Lower leg skin (tissue), 4 donors: ENCODE measurements at places on chromosomes 12 and 14. TPM values are rescaled to one million over a fixed set of nuclear protein-coding genes. Genes with fewer than 3 reads are reported as not detected.

Gene LTBR
- 174 TPM for total RNA-seq

Gene PMCH
- not detected for total RNA-seq

Gene ZBTB42
- total RNA-seq: 6.9 TPM

Gene PLCZ1
- not detected for total RNA-seq

Gene MIP
- not detected for total RNA-seq

Gene RNASE3
- not detected for total RNA-seq

Gene TAS2R43
- 1.0 TPM for total RNA-seq

Gene FOXM1
- 6.5 TPM for total RNA-seq

Gene ATG14
- total RNA-seq: 16.4 TPM

Gene CD163
- 28.2 TPM for total RNA-seq

Gene TEX52
- not detected for total RNA-seq

Gene CLEC4D
- not detected for total RNA-seq

Gene GLI1
- 13.4 TPM for total RNA-seq

DNA sequence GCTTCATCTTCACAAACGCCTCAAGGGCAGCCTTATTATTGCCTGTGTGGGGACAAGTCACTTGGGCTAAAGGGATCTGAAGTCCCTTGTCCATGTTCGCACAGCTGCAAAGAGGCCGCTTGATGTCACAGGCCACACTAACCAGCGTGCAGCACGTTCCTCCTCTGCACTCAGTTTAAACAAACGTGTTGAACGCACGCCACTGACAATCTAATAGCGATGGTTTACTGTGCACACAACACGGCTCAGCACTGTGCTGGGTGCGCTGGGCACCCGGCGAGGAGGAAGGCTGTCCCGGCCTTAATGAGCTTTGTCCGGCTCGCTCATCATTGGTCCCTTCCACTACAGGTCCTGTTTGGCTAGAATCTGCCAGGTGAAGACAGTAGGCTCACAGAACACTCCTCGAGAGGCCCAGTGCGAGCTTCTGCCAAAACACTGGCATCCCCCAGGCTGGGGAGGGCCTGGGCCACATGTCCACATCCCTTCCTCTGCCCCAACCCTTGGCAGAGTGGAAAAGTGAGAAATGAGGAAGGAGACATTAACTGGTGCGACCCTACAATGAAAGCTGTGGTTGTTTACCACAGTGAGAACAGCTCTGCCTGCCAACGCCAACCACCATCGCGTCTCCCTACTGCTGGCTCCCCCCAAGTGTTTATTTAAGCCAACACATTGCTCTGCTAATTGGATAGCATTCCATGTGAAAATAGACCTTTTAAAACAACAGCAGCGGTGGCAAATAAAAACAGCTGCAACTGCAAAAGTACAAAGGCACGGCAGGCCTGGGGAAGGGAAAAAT lies 113.2 kb downstream of the RBM19 start:
- DNase-seq: no peak

DNA sequence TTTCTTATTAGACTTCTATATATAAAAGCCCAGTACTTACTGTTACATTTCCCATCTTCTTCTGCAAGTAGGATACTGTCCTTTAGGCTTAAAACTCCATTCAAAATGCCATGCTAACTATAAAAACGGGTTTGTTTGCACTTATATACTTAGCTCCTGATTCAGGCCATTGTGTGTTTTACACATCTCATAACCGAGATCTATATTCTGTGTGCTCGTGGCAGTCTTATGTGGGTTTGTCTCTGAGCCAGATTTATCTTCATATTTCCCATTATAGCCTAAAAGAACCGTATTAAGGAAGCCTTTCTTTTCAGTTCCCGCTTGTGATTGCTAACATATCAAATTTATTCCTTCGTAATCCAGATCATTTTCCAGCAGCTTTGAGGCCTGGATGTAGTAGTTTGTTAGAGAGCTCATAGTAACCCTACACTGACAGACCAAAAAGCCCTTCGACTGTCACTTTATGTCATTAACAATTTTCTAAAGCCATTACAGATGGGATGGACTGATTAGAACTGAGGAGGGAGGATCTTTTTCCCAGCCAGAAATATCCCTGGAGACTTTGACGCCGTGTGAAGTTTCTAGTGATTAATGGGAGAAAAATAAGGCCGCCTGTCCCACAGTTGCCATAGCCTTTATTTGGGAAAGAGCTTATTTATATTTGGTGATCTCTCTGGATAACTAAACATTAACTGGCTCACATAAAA lies 508.5 kb downstream of the FOXG1 start:
- no peak for DNase-seq

DNA sequence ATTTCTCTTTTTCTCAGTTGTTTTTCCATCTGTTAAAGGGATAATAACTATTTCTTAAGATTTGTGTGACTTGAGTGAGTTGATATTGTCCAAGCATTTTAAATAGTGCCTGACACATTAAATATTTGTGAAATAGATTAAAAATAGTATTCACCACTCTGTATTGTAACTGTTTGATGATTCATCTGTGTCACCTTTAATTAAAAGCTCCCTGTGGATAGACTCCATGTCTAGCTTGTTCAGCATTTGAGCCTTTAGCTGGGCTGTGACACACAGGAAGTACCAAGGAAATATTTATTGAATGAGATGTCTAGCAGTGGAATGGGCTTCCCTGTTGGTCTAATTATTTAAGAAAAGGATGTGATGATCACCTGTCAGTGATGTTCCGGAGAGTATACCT lies 1.8 kb upstream of the GLIPR1L2 start:
- DNase-seq: no peak

DNA sequence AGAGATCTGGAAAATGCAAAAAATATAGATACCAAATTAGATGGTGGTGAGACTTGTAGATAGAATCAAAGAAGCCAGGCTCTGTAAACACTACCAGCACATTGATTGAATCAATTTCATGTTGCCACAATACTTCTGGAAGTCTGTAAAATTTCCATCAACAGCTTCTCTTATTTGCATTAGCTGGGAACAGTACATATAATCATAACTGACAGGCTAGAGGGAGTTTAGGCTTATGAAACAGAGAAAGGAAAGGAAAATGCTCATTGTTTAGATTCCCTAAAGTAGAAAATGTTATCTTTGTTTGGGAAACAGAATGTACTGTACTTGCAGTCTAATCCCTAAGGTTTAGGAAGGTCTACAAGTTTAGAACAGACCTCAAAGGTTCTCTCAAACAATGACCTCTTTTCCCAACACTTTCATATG lies 335.2 kb downstream of the CEP128 start:
- DNase-seq: no peak

- no peak for DNase-seq
Measured at GRCh38 chr14:21093769-21094681, 4.4 kb downstream of the ZNF219 start.

DNA sequence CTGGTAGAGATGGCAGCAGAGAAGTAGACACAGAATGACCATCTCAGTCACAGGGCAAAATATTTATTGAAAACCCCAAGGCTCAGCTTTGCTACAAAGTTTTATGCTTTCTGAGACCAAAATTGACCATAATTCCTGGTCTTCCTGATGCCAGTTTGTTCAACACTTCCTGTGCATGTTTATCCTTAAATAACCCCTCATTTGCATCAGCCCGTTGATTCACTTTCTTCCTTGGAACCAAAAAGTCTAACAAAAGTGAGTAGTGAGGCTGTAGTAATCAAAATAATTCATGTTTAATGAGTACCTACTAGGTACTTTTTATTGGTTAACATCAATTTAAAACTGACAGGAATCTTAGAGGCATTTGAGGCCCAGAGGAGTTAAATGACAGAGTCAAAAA lies 51.7 kb downstream of the TRHDE start:
- DNase-seq: no peak

- peak; percentile 40 for DNase-seq
Measured at GRCh38 chr14:102870246-102870645, 52.2 kb upstream of the AMN start.

DNA sequence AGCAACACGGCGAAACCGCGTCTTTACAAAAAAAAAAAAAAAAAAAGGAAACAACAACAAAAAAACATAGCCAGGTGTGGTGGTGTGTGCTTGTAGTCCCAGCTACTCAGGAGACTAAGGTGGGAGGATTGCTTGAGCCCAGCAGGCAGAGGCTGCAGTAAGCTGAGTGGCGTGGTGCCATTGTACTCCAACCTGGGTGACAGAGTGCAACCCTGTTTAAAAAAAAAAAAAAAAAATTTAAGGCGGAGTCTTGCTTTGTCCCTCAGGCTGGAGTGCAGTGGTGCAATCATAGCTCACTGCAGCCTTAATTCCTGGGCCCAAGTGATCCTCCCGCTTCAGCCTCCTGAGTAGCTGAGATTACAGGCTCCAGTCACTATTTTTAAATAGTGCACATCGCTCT lies 18.2 kb upstream of the FIGNL2 start:
- DNase-seq: no peak

GRCh38 chr12:116162071-116162470 lies 115.4 kb downstream of the MED13L start:
- no peak for DNase-seq

- DNase-seq: no peak
Measured at GRCh38 chr14:56491299-56492285, 88.0 kb upstream of the TMEM260 start.

- no peak for DNase-seq
Measured at GRCh38 chr12:107492393-107493134, 193.0 kb upstream of the PWP1 start.

DNA sequence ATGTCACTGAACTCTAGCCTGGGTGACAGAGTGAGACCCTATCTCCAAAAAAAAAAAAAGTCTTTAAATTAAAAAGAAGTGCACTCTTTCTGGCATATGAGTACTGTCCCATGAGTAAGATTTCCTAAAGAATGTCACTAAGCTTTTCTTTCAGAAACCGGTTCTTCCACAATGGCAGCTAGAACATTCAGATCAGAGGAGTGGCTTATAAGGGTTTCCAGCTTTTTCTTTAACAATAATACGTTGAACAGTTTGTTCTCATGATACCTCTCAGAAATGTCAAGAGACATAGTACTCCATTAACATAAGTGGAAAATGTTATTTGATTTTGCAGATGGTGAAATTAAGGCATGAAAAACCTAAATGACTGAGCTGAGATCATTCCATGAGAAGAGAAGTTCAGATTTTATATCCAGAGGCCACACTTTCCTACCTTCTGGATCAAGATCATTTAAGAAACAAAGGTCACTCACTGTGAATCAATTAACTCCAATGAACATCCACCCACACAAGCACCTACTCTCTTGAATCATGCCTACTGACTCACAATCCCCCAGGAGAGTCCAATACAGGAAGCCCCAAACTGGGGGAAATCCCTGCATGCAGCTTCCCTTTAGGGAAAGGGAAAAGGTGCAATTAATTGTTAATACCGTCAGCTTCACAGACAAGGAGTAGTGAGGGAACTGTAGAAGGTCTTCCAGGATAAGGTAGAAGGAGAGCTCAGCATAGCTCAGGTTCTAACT lies 86.9 kb downstream of the SPTSSA start:
- DNase-seq: no peak

GRCh38 chr14:22479776-22480464 lies 109.1 kb downstream of the DAD1 start:
- DNase-seq: peak; percentile 52

GRCh38 chr14:90642244-90642717 lies 173.9 kb downstream of the TTC7B start:
- peak; percentile 5 for DNase-seq

DNA sequence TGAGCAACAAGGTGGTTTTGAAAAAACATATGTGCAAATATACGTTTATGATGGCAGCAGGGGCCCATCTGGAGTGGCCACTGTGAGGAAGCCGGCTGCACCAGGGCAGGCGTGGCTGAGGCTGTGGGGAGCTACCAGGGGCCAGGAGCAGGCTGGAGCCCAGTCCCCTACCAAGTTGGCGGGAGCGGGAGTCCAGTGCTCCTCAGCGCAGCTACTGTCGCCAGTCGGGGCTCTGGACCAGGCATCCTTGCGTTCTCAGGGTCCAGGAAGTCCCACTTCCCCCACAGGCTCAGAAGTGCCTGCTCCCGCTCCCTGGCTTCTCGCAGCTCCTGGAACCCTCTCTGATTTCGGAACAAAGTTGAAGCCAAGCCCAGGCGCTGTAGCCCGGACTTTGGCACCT lies 1377.5 kb upstream of the FLRT2 start:
- no peak for DNase-seq

DNA sequence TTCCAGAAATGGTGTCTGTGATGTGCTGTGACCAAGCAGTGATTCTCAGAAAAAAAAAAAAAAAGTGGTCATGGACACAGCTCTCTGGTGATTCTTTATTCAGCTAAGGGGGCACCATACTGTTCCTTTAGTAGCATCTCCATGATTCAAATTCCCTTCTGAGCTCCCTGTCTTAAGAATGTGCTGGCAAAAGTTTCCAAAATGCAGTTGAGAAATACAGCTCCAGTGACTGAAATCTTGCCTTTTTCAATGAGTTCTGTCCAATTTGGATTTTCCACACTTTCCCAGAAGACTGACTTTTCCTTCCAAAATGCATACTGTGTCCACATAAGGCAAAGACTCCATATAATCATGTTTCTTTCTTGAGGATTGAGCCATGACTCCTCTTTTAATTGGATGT lies 24.3 kb upstream of the CPM start:
- no peak for DNase-seq

GRCh38 chr12:54341378-54342300 lies 16.7 kb downstream of the COPZ1 start:
- no peak for DNase-seq

DNA sequence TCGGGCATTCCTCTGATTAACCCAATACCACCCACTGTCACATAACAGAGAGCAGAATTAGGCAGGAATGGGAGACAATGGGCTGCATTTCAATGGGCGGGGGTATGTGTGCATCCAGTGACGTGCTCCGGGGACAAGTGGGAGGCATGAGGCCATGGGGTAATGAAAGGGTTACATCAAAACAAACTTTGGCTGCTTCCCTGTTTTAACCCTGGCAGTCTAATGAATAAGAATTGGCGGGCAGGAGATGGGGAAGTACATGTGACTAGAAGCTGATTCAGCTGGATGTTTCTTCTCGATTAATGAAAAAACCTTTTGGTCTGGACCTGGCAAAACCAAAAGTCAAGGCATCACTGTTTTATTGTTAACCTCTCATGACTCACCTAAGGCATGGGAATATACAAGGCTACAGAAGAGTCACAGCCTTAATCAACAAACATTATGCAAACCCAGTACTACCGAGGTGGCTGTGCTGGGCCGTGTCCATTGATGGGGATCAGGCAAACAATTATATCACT lies 44.2 kb downstream of the SOCS2 start:
- no peak for DNase-seq

- DNase-seq: peak; percentile 29
Measured at GRCh38 chr12:24562771-24563431, 386.0 kb downstream of the BCAT1 start.

- no peak for DNase-seq
Measured at GRCh38 chr12:104694161-104694560, 237.4 kb downstream of the CHST11 start.

DNA sequence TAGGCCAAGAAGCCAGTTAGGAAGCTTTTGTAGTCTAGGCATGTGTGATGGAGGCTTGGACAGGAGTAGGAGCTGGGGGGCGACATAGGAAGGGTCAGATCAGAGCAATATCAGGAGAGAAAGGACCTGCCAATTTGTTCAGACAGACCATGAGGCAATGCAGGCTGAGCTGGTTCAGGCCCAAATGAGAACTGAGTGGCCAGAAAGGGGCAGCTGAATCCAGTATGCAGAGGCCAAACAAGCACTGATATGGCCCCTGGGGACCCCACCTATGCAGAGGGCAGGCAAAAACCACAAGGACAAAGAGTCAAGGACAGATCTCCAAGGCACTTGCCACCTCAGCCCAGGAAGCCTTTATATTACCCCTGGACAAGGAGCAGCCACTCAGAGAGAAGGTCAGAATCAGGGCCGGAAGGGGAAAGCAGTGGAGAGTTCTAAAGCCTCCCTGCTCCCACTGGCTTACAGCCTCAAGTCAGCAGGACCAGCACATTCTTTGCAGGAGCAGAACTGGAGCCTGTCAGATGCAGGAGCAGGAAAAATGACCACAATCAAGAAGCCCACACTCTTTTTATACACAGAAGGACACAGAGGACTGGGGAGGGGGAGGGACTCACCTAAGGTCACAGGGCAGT lies 37.2 kb downstream of the CLMN start:
- peak; percentile 68 for DNase-seq
